ENCODE measurements at places on chromosomes 5 and 9.
A peak's percentile ranks its signal among the peaks of the same experiment; 100 is the strongest.

DNA sequence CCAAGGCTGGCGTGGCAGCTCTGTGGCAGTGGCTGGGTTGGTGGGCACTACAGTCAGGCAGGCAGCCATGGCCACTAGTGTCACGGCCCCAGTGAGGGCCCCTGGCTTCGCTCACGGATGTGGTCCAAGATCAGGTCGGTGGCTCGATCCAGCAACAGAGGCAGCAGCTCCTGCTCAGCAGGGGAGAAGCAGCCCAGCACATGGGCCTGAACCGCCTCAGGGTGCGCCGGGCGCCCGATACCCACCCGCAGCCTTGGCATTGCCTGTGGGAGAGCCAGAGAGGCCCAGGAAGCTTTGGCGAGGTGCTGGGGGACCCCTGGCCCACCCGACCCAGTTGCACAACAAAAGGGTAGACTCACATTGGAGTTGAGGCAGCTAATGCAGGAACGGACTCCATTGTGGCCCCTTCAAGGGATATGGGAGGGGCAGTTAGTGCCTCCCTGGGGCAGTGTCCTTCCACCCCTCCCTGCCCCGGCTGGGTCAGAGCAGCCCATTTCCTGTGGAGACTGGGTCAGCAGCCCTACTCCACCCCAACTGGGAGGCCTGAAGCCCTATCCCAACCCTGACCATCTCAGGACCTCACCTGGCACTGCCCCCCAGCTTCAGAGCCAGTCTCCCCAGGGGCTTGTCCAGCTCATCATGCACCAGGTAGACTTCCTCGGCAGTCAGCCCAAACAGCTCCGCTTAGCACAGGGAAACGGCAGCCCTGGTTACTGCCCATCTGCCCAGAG, 1.3 kb downstream of the PTRH1 start:
- DNase-seq = no peak

DNA sequence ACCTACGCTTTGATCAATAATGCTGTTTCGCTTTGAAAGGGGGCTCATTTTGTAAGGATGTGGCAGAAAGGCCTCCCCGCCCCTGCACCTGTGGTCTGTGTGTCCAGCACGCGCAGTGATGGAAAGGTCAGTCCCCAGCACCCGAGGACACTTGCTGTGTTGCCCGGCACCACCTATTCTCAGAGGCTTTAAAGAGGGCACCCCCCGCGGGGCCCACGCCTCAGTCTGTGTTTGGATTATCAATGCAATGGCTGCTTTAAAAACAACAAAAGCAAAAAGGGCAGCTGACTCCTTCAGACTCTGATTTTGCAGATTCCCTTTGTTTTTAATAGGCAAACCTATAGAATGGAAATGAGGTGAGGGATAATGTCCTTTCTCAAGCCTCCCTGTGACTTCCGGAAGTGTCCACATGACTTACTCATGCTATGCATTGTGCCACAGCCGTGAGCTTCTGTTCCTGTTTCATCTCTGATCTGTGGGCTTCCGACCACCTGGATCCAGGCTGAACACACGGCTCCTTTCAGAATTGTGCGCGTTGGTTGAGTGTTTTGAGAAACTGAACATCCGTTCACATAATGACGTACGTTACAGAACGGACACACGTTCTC, 416.2 kb downstream of the IRX2 start:
- DNase-seq = no peak

- DNase-seq = no peak
These were observed 58.4 kb upstream of the RAPGEF1 start for GRCh38 chr9:131798246-131798645.

DNA sequence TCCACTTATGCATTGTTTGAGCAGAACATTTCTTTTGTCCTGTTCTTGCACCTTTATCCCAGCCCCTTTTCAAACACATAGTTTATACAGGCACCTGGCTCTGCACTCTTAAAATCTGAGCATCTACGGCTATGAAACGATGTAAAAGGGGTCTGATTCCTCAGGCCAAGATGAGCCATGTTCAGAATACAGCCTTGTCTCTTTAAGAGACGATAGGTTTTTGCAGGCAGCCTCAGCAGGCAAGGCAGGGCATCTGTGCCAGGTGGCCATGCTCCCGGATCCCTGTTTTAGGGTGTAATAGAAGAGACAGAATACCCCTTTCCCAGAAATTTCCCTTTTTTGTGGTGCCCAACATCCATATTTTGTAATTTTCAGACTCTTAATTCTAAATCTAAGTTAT, 89.1 kb upstream of the NFIB start:
- DNase-seq = no peak

DNA sequence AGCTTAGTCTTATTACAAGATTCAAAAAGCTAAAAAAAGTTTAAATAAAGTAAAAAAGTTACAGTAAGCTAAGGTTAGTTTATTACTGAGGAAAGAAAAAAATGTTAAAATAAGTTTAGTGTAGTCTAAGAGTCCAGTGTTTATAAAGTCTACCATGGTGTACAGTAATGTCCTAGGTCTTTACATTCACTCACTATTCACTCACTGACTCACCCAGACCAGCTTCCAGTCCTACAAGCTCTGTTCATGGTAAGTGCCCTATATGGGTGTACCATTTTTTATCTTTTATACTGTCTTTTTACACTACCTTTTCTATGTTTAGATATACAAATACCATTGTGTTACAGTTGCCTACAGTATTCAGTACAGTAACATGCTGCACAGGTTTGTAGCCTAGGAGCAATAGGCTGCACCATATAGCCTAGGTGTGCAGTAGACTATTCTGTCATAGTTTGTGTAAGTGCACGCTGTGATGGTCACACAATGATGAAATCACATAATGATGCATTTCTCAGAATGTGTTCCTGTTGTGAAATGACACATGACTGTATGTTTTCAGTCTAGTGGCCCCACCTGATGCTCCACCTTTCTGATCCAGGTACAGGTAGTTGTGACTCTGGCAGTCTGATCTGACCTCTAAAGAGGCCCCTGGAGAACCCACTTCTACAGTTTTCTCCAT, 45.7 kb downstream of the SNX18 start:
- no peak for DNase-seq

DNA sequence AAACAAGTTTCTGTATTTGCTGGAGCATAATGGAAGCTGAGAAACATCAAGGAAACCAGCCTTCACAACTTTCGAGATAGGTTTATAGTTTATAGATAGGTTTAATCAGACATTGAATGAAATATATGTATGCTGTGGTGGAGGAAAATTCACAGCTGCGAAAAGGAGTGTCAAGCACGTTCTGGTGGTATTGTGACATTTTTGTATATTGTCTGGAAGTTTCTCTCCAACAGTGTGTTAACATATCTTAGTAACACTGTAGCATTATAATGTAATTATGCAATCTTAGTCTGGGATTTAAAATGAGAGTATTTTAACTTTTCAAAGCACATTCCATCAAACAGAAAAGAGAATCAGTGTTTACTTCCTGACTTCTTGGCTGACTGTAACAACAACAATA, 50.0 kb downstream of the FCHO2 start:
- no peak for DNase-seq

DNA sequence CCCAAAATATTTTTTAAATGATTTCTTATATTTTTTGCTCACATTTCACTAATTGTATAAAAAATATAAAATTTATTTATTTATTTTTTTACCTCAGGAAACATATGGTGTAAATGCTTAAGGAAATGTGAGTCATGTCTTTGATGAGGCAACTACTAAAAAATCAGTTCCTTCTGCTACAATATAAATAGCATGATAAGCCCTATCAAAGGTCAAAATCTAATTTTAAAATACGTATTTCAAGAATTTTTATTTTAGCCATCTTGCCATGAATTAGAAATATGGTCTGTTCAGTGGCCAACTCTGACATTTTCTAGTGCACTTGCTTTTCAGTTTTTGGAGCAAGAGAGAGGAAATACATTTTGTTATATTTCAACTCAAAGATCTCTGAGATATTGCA, 50.5 kb downstream of the PDE4D start:
- DNase-seq = no peak

DNA sequence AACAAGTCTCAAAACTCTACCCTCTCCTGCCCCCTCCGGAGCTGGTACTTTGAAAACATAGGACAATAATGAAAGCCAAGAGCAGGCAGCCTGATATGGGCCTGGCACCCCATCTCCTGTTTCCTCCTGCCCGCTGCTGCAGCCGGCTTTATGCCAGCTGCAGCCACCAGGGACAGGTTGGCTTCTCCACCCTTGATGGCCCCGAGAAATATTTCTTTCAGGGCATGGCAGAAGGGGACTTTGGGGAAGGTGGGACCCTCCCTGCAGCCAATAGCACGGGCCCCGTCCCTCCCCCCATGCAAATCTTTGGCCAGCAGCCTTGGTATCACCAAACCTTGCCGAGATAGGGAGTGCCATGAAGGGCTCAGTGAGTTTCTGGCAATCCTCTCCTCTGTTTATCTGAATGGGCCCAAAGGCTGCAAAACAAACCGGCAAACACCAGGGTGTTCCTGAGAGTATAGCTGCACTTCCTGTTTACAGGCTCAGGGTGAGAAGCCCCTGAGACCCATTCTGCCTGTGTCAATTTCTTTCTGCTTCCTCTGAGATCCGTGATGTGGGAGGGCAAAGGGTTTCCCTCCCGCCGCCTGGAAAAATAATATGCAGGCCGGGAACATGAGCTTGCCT, 73.4 kb upstream of the BOD1 start:
- DNase-seq = no peak

- DNase-seq = no peak
These were observed 563.9 kb upstream of the TLE4 start for GRCh38 chr9:79007701-79008483.

GRCh38 chr5:15304066-15304731, 195.8 kb upstream of the FBXL7 start:
- no peak for DNase-seq

- no peak for DNase-seq
These were observed 562.3 kb upstream of the C9orf72 start for GRCh38 chr9:28135549-28135948.

- DNase-seq = no peak
These were observed 6.2 kb downstream of the SURF2 start for GRCh38 chr9:133362359-133363044.

DNA sequence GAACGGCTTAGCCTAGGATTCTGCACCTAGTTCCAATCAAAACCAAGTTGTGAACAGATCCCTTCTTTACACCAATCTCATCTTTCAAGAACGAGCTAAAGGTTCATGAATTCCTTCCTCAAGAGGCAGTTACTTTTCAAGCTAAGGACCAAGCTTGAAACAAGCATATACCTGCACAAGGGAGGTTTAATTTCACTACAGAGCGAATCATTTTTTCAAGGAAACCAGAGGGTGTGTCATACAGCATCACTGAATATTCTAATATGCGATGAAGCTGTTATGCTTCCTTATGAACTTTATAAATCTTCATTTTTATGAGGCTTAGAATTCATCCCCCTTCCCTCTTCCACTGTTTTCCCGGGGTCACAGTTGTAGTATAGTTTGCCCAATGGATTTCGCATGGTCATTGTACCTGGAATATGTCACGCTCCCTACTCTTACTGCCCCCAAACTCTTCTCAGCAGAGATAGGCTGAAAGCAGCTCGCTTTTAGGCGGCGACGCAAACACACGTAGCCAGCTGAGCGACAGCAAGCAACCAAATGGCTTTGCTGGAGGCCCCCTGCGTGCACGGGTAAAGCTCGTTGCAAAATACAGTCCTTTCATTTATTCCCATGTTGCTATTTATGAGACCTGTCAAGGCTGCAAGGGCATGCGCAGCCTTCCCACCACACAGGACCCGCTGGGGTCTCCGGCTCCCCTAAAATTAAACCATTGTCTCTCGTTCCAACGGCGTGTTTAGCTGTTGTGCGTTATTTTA, 832 bp downstream of the LMBRD2 start:
- DNase-seq = peak; percentile 8

DNA sequence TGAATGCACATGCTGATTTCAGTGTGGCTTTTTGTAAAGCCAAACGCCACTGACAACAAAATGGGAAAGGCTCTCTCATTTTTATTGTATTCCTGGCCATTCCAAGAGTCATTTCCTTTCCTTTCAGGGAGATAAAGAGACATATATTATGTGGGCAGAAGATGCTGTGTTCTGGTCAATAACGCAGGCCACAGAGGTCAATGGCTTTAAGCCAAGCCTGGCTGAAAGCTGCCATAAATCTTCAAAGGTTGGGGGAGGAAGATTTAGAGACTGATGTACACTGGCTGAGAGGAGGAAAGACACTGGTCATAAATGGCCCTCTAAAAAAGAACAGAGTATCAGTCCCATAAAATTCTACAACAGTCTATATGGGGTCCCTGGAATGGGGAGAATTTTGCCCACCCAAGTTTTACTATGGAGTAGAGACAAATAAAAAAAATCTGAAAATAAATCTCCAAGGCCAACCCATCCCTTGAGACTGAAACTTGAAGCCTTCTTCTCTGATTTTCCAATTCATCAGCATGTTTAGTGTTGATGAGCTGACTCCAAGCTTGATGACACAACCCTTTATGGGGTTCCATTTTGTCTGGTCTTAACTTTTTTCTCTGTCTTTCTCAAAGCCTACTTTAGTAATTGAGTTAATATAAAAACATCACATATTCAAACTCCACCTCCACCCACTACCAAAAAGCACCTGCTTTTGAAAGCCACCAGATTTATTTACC, 152.1 kb upstream of the SLC24A2 start:
- no peak for DNase-seq

GRCh38 chr5:96280946-96281393, 152.1 kb downstream of the PCSK1 start:
- no peak for DNase-seq

DNA sequence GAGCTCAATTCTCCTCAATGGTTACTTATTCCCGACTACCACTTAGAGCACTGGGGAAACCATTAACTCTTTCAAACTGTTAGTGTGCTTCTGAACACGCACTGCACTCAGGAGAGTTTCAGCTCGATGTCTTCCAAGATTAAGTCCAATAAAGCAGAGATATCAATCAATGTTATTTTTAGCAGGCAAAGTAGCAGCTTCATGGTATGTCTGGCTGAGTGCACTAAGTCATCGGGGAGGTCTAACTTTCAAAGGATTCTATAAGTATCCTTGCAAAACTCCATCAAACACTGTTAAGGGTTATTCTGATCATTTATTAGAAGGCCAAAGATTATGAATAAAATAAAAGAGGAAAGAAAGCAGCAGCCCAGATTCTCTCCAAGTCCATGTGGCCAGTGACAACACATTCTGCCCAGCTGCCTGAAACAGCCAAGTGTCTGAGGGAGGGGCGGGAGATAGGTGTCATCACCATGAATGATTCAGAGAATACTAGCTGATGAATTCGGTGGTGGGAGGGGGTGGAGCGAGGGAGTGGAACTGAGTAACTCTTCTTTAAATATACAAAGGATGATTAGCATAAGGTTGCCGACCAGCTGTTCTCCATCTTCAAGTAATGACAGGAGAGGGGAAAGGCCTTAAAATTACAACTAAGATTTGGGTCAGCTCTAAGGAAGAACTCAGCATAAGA, 21.3 kb downstream of the NREP start:
- no peak for DNase-seq

DNA sequence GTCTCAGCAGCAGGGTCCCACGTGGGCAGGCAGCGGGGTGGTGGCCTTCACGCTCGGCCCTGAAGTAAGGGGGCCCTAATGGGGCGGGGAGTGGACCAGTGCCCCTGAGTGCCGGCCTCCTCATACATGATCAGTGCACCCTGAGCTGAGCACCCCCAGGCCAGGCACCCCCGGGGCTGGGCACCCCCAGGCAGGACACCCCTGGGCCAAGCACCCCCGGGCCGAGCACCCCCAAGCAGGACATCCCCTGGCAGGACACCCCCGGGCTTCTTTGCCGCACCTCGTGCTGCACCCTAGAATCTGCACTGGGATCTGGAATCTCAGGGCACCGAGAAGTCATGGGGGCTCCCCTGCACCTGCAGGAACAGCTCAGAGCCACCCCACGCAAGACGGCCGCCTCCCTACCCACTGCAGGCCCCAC, 51.4 kb downstream of the EXD3 start:
- DNase-seq = no peak
